Activated naive CD8-positive, alpha-beta T cell treated with anti-CD3 and anti-CD28 coated beads, Interleukin-2, amount 10 ng/mL, durations not matched to agents 7 days and 5 days (primary cell): ENCODE measurements at places on chromosomes 12 and 14.
A peak's percentile ranks its signal among the peaks of the same experiment; 100 is the strongest.

- DNase-seq: no peak
Observed at GRCh38 chr14:47585447-47585846, 90.0 kb downstream of the MDGA2 start.

DNA sequence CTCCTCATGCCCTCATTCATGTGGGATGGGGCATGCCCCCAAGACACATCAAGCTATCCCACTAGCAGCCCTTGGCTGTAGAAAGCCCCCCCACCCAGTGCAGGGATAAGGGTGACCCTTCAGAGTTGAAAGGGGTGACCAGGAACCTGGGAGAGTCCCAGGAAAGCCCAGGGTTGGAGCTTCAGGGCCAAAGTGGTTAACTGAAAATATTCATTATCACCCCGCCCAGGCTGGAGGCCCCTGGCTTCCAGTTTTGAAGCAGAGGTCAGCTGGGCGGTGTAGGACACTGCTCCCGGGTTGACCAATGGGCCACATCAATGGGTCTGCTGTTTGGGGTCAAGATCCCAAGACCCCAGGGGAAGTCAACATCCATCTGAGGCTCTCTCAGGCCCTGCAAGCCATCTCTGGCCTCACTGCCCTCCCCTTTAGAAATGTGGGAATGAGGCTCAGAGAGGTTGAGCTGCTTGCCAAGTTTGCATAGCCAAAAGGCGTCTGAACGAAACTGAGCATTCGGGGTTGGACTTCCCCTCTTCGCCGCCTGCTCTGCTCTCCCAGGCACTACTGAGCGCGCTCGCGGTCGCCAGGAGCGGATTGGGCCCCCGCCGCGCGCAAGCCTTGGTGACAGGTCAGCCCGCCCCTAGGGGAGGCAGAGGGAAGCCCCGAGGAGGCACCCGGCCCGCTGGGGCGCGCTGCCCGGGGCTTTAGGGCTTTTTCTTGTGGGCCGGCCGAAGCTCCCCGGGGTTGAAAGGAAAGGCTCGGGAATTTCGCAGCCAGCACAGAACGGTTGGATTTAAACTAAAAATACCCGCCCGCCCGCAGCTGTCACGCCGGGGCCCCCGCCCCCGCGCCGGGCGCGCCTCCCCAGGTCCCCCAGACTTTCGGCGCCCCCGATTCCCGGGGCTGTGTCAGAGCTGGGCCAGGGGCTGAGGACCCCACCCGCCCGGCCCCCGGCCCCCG lies 576 bp downstream of the SYNE3 start:
- DNase-seq: peak; percentile 84

DNA sequence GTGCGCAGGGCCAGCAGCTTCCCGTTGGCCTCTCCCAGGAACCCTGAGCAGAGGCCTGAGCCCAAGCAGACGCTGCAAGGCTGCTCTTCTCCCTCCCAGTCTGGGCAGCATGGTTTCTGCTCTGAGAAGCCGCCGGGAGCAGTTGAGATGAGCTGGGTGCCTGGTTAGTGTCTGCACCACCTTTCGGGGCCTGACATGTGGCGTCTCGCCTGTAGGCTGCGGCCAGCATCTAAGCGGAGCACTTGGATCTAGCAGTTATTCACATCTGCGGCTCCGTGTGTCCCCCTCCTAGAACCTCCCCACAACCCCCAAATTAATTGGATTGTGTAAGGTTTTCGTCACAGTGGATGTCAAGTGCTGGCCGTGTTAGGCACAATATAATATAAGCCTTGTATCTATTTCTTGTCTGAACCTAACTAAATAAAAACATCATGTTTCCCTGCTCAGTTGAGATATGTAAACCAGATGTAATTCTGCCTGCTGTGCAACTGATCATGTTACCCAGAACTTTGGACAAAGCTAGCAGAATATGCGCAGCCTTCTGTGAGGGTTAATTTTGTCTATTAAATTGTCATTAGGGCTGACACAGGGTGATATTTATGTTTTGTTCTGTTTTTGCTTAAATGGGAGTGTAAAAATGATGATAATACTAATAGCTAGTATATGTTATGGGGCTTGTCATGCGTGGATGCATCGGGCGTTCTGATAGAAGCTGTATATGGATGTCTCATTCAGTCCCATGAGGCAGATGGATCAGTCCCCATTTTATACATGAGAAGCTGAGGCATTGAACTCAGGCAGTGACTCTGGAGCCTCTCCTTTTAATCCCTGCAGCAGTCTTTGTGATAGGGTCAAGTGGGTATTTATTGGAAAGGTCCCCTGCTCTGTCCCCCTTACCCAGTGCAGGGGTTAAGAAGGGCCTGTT lies 45.8 kb downstream of the ELK3 start:
- no peak for DNase-seq

DNA sequence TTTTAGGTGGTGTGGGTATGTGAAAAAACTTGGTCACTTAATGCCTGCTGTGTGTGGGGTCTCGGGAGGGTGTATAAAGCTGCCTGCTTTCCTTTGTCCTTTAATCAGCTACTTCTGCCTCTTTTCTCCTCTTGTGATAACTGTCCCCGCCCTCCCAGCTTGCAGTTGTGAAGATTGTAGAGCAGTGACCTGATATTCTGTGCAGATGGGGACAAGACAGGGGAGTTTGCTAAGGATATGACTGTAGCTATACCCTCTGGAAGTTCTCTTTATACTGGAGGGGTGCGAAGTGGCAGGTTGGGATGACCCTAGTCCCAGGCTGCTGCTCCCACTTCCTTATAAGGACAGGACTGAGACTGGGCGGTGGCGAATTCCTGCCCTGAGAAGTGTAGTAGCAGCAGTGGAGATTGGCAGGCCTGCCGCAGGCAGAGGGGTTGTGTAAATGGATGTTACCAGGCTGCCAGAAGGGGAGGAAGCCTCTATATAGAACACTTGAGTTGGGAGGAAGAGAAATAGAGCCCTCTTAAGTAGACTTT lies 835 bp downstream of the MYL6 start:
- DNase-seq: peak; percentile 48

DNA sequence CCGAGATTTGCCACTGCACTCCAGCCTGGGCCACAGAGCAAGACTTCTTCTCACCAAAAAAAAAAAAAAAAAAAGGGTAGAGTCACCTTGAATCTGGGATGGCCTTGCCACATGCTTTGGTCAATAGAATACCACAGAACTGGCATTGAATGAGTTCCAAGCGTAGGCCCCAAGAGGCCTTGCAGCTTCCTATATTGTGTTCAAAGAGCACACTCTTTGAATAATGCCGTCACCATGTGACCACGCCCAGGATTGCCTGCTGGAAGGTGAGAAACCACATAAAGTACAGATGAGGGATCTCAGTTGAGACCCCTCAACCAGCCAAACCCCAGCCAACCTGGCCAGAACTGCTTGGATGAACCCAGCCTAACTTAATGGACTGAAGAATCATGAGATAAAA lies 239.2 kb upstream of the AMIGO2 start:
- no peak for DNase-seq

DNA sequence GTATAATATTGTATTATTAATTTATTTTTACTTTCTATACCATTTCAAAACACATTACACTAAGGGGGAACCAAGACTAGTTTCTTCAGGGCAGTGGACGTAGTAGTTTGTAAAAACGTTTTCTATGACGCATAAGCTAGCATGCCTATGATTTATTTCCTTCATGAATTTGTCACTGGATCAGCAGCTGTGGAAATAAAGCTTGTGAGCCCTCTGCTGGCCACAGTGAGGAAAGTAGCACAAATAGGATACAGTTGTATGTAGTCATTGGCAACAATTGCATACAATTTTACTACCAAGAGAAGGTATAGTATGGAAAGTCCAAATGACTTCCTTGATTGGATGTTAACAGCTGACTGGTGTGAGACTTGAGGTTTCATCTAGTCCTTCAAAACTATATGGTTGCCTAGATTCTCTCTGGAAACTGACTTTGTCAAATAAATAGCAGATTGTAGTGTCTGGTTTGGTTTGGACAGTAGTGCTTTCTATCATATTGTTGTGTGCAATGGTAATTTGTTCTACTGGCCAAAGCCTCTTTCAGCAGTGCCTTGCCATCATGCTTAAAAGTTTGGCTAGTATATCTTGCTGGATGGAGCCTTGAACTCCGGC lies 24.3 kb upstream of the PLEKHD1 start:
- peak; percentile 39 for DNase-seq

DNA sequence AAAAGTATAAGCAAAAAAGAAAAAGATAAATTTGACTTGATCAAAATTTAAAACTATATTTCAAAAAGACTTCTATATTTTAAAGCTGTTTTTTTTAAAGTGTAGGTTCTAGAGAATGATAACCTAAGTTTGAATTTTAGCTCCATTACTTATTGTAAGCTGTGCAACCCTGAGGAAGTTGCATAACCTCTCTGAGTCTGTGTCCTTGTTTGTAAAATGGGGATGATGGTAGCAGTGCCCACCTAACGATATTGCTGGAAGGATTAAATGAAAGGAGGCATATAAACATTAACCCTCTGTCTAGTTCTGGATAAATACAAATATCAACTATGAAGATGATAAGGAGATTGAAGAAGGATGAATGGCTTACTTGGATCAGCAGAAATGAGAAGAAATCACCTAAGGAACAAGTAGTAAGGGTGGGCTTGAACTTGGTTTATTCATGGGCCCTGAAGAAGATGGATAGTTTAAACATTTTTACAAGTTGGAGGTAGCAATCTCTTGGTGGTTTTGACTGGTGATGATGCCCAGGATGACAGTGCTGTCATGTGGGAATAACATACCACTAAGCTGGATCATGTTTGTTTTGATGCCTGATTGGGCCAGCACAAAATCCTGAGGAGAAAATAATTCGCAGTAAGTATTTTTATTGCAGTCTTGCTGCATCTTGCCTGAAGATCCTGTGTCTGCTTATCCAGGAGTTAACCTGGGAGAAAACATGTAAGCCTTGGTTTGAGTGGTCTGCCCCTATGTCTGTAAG lies 35.0 kb downstream of the TXNRD1 start:
- no peak for DNase-seq

DNA sequence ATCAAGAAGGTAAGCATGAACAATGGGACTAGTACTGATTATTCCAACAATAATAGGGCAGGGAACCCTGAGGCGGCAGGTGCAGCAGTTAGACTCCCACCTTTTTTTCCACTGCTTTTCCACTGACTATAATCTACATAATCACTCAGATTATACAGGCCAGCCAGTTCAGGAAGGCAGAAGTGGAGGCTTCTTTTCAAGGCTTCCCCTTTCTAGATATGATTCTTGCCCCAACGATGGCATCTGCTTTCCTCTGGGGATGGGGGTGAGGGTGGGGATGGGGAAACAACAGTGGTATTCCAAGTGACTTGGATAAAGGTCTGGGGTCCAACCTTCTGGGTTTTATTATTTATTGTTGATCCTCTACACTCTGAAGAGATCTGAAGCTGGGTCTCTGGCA lies 331 bp downstream of the NCKAP1L start:
- no peak for DNase-seq

DNA sequence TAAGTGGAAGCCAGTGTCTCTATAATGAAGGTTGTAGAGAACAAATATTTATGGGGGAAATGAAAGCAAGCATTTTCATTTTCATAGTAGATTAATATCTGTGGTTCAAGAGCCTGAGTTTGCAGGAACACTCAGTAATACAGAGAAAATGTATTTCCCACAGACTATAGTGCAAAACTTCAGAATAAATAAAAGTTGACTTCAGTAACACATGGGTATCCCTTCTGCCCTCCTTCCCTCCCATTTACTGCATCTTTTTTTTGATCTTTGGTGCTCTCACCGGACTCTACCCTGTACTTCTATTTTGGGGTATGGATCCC lies 75.3 kb upstream of the AMN1 start:
- DNase-seq: no peak

- peak; percentile 50 for DNase-seq
Observed at GRCh38 chr12:110073049-110073831, 24.9 kb upstream of the C12orf76 start.

- no peak for DNase-seq
Observed at GRCh38 chr14:51929166-51929565, 60.2 kb upstream of the RTRAF start.

- no peak for DNase-seq
Observed at GRCh38 chr12:46266382-46266791, 2.5 kb downstream of the SLC38A1 start.

DNA sequence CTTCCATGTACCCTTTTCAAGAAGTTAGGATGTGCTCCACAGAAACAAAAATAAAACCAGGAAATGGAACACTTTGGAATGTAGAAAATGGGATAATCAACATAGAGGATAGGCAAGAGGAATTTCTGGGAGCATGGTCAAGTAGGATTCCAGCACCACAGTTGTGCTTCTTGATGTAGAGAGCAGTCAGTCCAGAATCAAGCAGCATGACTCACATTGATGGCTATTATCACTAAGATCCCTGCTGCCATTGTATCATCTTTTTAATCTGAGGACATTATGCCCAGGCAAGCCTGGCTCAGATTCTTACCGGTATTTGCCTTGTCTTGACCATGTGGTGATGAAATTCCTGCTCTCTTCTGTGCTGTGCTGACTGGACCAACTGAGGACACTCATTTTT lies 5.7 kb downstream of the ETFRF1 start:
- no peak for DNase-seq

DNA sequence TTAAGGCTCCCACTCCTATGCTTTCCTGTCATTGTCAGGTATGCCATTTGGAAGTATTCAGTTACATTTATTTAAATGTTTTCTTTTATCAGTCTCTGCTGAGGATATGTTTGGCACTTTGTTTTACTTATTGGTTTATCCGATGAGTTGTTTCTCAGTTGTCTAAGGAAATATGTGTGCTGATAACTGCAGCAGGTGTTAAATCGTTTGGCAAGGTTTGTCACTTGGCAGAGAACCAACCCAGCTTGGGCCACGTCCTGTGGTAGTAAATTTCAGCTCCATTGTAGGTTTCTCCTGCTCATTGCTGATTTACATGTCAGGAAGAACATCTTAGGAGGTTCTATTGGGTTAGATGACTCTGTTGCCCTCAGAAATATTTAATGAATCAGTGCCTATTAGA lies 22.0 kb upstream of the MGST1 start:
- no peak for DNase-seq
